C1 segment of cervical spinal cord (tissue), 14 donors: ENCODE measurements at places on chromosomes 7 and 10.
A peak's percentile ranks its signal among the peaks of the same experiment; 100 is the strongest.

DNA sequence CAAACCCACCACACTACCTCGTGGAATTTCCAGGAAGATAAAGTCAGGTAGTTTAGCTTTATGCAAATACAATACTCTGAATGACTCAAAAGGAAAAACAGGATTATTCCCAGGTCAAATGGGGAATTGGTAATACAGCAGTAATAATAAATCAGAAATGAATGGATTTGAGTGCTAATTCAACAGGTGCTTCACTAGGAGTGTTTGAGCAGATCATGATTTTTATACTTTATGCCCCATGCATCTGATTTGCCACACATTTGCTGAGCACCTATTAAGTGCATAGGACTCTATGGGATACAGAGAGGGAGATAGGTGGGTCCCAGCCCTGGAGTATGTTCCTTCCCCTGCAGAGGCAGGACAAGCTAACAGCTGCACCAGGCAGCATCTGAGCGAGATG lies 381.4 kb upstream of the PODXL start:
- DNase-seq: no peak

DNA sequence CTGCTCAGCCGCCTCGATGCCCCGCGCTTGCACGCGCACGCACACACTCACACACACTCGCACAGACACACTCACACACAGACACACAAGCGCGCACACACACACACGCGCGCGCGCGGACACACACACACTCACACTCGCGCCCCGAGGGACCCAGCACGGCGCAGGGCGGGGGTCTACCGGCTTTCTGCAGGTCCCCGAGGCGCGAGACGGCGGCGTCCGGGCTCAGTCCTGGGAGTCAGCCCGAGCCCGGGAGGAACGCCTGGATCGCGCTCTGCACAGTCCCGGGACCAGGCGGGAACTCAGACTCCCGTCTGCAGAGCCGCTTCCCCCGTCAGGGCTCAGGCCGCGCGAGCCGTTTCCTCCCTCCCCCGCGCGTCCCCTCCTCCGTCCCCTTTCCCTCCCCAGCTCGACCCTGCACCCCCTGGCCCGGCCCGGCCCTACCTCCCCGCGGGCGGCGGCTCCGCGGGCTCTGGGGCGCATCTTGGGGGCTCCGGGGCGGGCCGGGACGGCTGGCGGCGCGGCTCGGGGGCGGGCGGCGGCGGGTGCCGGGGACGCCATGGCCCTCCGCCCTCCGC lies 464 bp downstream of the DENND2A start:
- DNase-seq: peak; percentile 30

DNA sequence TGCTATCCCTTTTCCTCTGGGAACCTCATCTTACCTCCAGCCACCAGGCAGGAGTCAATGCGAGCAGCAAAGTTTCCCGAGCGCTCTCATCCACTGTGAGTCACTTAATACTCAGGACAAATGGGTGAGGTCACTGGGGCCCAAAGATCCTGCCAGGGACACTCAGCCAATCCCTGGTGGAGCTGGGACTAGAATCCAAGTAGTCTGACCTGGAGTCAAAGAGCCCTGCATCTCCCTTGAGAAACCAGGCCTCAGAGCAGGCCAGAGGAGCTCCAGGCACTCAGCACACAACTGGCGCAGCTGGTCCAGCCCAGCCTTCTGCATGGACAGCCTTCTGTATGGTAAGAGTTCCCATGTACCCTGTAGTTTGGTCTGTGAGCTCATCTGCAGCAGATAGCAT lies 142.3 kb downstream of the MAPK8 start:
- no peak for DNase-seq

DNA sequence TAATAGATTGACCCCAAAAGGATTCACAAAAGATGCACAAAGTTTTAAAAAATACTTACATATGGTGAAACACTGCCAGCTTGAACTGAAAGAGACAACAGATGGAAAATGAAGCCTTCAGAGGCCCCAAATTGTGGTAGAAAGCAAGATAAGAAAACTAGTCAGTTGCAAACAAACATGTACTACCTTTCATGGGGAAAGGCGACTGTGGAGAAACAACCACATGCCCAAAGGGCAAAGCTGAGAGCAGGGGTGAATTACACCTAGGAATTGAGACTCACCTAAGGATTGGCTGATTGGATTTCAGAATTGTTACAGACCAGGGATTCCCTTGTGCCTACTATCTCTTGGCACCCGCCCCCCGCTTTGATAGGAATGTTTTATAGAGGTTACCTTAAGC lies 13.1 kb downstream of the EPC1 start:
- DNase-seq: no peak

DNA sequence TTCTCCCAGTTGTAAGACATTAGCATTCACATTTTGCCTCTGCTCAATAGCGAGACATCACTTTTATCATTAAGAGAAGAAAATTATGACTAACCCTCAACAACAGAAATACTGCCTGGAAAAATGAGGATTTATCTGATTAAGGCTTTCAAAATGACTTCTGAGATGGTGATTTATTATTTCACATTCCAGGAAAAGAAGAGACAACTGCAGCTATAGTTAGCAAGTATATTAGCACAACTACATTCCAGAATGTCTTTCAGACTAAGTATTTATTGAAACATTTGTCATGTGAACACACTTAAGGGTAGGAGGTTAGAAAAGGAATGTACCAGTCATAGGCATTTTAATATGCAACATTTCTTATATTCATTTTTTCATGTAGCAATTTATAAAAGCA lies 162.0 kb downstream of the IQUB start:
- no peak for DNase-seq

DNA sequence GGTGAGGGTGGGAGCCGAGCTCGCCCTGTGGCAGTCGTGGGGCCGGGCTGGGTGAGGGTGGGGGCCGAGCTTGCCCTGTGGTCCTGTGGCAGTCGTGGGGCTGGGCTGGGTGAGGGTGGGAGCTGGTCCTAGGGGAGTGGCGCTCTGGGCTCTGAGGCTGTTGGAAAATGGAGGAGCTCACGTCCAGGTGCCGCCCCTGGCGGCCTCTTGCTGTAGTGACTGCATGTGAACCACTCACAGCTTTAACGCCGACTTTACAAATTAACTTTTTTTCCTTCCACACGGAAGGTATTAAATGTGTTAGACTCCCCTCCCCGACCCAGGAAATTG lies 312.6 kb downstream of the WDR37 start:
- no peak for DNase-seq

- peak; percentile 31 for DNase-seq
Measured at GRCh38 chr7:5670183-5670935, 111.1 kb downstream of the RNF216 start.

DNA sequence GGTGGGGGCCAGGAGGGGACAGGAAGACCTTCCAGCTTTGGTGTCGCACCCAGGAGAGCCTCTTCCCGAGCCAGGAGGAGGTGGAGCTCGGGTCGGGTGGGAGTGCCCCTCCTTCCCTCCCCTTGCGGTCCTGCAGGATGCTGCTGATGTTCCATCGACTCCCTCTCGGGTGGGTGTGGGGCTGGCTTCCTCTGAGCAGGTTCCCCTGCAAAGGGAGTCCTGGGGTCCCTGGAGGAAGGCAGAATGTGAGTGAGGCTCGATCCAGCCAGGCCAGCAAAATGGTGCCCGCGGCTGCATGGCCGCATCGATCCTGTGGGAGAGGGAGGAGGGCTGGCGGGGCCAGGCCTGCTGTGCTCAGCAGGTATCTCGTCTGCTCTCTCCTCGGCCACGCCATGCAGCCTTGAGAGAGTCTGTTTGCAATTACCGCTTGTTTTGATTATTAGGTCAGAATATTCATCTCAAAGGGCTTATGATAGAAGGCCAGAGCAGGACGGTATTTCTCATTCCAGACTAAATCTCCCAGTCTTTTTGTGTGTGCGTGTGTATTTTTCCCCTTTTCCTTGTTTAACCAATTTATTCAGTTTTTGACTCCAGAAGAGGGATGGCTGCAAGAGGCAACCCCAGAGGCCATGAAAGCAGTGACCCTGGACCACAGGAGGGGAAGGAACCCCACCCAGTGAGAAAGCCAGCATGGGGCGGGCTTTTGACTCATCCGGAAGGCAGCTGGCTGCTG lies 137.3 kb upstream of the ZMIZ1 start:
- no peak for DNase-seq

DNA sequence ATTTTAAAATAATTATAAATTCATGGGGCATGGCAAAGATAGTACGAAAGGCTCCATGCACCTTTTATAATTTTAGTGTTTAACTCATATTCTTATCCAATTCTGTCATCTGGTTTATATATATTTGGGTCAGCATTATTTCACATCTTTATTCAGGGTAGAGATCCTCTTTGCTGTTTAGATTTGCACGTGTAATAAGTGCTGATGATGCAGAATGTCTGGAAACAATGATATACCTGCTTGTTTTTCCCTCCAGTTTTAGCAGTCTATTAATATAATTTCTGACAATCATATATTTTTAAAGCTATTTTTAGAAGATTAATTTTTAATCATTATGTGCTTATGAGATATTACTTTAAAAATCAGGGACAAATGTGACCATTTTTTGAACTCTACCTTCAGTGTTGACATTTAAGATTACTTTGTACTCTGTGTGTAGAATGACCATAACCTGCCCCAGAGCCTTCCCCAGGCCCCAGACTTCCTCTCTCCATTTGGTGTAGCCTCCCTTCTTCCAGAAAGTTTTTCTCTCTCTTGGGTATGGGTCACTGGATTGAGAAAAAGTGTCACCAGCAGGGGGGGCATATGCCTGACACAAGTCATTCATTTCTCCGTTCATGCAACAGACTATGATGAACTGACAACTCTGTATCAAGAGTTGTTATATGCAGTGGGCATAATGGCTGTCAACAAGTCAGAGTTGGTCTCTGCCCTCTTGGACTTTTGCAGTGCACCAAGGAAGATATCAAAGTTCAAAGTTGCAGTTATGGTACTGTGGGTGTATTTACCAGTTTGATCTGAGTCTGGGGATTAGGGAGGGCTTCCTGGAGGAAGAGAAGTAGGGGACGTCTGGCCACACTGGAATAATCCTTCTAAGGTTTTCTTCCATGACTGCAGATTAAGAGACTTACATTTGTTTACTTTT lies 192.6 kb upstream of the CCDC6 start:
- no peak for DNase-seq

DNA sequence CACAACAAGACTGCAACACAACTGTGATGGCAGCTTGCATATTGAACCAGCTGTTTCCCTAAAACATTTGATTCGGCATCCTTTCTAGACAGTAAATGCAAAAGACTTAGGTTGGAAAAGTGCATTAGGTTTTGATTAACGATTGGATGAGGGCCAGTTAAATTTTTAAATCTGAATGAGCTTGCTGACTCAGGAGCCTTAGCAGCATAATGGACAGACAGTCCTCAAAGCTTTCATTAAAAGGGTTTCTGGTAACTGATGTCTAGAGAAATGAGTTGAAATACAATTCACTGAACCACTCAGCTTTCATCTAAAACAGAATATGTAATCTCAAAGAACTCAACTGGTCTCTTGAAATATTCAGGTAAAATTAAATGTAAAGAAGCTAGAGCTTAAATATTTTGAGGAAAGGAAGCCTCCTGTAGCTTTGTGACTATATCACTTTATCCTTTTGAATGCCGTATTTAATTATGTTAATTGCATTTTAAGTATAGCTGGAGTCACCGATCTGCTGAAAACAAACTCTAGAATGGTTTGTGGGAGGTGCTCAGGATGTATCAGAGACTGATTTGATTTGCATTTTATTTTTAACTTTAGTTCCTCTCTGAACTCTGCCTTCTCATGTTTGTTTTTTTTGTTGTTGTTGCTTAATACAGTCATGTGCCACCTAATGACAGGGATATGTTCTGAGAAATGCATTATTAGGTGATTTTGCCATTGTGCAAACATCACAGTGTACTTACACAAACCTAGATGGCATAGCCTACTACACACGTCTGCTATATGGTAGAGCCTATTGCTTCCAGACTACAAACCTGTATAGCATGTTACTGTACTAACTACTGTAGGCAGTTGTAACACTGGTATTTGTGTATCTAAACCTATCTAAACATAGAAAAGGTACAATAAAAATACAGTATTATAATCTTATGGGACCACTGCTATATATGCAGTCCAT lies 29.2 kb upstream of the ATRNL1 start:
- DNase-seq: no peak

- peak; percentile 58 for DNase-seq
Measured at GRCh38 chr10:109202111-109202510, 721.2 kb downstream of the XPNPEP1 start.

- no peak for DNase-seq
Measured at GRCh38 chr7:47226696-47227095, 355.2 kb downstream of the TNS3 start.

DNA sequence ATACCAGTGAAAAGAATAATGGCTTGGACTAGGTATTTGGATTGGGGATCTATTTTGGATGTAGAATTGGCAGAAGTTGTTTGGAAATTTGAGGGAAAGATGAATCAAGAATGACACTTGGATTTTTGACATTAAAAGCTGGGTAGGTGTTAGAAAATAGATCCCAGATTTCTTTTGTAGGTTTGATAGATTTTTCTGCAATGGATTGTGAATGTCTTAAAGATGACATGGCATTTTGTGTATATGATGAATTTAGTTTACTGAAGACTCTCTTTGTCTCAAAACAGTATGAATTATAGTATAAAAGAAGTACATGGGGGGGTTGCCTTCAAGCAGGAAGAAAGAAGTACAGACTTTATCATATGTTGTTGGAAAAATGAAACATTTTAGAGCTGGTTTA lies 75.8 kb downstream of the MPLKIP start:
- no peak for DNase-seq

DNA sequence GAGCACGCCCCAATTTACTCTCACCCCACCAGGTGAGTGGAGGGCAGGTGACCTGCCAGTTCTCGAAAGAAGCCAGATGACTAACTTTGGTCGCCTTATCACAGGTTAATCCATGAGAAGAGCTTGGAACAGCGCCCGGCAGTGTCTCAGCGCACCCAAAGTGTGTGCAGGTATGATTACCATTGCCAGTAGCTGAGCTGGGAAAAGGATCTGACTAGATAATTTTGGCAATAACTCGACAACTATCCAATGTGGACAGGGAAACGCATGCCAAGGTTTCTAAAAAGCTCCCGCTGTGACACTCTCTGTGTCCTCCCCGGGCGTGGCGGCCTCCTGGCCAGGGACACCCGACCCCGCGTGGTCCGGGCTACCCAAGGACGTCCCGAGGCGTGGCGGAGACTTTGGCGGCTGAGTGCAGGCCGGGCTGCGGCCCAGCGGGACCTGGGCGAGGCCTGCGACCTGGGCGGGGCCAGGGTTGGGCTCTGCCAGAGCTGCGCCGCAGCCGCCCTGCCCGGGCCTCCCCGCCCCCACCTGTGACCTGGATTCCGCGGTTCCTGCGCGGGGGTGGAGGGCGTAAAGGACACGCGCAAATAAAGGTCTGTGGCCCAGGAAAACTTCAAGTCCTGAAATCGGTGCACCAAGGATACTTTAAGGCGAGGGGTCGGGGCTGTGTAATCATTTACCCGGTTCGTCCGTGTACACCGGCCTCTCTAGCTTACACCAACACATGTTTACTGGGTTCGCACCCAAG lies 13.7 kb upstream of the WAPL start:
- DNase-seq: no peak

DNA sequence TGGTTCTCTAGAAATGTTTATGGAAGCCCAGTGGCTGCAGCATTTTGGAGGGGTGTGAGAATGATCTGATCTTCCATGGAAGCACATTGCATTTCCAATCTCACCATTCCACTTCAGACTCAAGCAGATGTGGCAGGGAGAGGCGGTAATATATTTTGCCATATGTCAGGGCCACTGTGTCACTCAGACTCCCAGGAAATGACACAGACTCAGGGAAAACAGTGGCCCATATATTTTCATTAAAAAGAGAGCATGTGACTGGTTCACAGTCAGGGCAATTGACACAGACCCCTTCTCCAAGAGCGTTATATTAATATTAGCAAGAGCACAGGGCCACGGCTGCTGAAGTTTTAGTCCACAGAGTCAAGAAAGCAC lies 149.3 kb upstream of the NRP1 start:
- DNase-seq: no peak
